Liver (tissue), 10 donors: ENCODE measurements at places on chromosomes 12 and 14.

GRCh38 chr14:85079842-85080730 is 449.9 kb upstream of the FLRT2 start:
- DNase-seq: peak; percentile 37

DNA sequence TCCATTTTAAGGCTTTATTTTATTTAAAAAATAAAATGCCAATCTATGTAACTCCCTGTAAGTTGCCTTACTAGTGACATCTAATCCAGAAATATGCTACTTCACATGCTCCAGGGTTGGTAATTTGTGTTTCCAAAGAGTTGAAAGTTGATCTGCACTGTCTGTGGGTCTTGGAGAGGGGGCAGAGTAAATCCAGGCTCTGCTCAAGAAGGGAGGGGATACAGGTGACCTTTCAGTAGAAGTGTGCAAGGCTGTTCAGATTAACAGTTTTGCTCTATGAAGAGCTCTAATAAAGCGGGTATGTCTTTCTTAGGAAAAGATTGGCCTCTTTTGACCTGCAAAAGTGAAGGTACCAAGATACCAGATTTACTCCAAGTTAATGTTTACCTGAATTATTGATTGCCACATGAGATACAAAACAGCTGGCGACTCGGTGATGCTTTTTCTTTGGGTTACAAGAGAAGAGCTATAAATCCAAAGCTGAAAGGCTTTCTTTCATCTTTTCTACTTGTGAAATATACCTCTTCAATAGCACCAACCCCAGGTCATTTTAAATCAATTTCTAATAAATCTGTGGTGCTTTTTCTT is 75.6 kb upstream of the FLRT2 start:
- DNase-seq: no peak

DNA sequence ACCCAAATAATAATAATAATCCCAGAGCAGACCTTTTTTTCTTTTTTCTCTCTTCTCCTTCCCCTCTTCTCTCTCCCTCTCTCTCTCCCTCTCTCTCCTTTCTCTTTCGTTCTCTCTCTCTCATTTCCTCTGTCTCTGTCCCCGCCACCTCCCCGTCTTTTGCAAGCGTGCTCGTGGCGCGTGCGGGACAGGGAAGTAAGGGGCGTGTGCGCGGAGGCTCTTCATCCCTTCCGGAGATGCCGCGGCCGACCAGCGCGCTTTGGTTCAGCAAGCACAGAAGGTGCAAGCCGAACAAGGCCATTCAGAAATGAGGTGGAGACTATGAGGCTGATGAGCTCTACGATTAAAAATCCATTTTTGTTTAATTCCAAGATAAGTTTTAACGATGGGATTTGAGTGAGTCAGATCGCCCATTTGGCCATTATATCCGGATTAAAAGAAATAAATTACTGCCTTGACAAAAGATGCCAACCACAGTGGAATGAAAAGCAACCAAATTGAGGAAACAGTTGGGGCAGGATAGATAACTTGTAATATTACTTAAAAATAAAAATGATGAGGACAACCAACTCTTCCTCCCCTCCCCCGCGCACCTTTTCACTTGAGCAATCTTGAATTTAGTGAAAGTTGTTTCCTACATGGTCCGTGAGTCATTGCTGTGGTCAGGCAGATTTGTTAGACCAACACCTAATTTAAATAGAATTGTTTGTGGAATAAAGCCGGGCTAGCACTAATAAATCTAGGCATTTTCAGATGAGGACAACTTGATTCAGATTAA is 1.2 kb upstream of the AMIGO2 start:
- DNase-seq: no peak

GRCh38 chr12:127590868-127591267 is 676.1 kb upstream of the TMEM132C start:
- no peak for DNase-seq

DNA sequence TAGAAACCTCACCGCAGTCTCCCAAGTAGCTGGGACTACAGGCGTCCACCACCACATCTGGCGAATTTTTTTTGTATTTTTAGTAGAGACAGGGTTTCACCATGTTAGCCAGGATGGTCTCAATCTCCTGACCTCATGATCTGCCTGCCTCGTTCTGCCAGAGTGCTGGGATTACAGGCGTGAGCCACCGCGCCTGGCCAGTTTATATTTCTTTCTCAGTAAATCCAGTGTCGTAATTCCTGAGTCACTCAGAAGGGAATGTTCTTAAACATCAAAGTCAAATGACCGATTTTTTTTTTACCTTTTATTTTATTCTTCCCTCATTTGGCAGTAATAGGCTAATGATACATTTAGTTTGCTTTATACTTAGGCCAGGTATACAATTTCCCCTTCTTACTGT is 80.5 kb downstream of the FBXO33 start:
- no peak for DNase-seq

GRCh38 chr14:22414876-22415604 is 174.0 kb downstream of the DAD1 start:
- no peak for DNase-seq

DNA sequence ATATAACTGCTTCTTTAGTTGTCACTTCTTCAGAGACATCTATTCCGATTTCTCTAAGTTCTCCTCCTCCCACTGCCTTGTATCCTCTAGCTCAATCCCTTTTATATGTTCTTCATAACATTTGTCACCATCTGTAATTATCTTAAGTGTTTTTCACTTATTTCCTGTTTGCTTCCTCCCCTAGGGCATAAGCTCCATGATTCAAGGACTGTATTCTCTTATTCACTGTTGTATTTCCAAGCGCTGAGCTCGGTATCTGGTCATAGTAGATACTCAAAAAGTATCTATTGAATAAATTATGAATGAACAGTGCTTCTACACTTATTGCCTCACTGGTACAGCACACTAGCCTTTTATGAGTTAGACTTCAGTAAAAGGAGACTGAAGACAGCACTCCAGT is 109.0 kb upstream of the TMPO start:
- DNase-seq: no peak

DNA sequence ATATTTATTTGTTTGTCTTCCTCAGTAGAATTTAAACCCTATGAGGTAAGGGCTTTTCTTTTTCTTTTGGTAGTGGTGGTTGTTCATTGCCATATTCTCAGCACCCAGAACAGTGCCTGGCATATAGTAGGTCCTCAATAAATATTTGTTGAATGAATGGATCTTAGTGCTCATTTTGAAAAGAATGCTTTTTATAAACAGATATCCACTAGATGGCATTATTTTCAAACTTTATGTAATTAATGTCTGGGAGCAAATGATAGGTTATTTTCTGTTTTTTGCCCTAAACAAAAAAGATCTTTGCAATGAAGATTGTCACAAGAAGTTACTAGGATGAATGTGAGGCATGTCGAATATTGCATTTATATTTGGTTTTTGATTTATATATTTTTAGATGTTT is 64.1 kb downstream of the RAD51B start:
- DNase-seq: no peak

DNA sequence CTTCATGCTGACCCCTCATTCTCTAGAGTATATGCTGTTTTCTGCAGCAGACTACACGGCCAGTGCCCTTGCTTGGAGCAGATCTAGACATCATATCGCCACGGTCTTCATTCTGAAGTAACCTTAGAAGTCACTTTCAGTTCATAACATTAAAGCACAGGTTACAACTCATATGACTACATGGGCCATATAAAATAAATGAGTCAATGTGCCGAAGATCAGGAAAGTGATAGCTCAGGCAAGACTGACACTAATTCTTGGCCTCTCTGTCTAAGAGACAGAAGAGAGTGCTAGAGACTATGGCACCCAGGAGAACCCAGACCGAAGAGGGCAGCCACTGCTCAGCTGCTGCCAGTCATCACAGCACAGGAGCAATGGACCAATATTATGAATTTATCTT is 609.7 kb downstream of the DIO2 start:
- no peak for DNase-seq

DNA sequence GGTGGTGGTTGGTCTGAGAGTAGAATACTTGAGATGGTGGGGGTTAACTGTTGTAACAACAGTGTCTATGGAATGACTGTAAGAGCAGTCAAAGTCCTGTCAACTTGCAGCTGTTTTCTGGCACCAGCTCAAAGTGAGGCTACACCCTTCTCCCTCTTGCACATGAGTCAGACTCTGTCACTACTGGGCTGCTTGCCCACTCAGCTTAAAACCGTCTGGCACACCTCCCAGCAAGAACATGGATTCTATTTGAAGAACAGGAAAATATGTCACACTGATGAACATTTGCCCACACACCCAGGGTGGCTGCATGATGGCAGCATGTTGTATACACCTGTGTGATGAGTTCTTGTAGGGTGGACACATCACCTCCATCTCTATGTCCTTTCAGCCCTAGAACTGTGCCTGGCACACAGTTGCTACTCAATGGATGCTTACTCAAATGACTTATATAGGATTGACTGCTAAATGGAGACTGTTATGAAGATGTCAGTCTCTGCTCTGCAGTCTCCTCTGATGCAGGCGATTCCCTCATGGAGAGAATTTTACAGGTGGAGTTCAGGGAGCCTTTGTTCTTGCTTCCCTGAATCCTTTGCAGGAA is 19.3 kb upstream of the SERPINA6 start:
- peak; percentile 63 for DNase-seq

DNA sequence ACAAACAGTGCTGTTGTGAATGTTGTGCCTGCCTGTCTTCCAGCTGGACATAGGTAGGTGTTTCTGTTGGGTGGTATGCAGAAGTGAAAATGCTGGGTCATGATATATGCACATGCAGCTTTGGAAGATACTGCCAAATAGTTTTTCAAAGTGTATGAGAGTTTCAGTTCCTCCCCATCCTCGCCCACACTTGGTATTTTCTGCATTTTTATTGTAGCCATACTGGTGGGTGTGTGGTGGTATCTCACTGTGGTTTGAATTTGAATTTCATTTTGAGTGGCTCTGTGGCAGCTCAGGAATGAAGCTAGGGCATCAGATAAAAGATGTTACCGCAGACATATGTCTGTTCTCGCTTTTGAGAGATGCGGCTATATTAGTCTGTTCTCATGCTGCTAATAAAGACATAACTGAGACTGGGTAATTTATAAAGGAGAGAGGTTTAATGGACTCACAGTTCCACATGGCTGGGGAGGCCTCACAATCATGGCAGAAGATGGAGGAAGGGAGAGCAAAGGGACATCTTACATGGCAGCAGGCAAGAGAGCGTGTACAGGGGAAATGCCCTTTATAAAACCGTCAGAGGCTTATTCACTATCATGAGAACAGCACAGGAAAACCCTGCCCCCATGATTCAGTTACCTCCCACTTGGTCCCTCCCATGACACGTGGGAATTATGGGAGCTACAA is 183.1 kb downstream of the CAND1 start:
- DNase-seq: no peak

- no peak for DNase-seq
Observed at GRCh38 chr12:79873201-79873600, 61.7 kb downstream of the PPP1R12A start.
